Mesendoderm (in vitro differentiated cells): ENCODE measurements at places on chromosomes 3 and 15.

DNA sequence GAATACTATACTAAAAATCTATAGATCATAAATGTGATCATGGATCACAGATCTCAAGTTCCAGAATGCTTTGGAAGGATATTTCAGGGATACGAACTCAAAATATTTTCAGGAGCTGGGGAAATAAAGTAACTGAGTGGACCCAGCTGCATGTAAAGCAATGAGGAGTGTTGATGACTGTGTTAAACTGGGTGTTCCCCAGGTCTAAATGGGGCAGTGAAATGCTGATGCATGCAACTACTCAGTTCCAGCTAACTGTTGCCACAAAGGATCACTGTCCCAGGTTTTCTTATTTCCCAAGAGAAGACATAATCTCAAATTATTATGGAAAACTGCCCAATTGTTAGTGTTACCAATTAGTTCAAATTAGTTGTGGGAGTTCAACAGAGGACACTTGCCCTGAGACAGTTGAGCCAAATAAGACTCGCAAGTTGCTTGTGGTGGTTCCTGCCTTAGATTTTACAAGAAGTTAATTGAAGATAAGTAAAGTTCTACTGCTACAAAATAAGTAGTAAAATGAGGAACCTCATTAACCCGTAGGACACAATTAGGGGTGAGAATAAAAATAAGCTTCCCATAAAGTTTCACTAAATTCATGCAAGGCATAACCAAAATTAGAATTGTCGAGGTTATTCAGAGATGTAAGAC, 66.3 kb upstream of the IL12A start:
- no peak for DNase-seq

DNA sequence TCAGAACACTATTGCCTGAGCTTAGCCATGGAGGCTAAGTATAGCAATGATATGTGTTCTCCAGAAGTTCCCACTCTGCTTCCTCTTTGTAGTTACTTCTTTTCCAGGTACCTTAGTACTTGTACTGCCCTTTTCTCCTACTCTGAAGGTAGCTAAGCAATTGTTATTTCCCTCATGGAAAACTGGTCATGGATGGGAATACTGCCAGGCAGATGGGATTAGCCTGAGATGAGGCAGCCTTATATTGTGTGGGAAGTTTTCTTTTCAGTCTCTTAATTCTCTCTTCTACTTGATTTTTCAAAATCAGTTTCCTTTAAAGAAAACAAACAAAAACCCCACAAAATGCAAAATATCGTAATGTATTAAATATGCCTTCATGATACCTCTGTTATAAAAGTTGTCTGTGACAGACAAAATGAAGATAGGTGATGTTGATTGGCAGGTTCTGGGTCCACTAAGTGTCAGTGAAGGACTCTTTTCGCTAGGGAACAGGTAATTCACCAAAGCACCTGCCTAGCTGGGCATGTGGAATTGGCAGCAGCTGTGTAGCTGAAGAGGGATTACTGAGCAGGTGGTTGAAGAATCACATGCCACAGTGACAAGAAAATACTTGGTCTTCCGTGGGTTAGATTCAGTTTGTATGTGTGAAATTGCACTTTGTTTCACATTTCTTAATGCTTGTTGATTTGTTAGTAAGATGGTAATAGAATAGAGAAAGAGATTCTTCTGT, 4.1 kb downstream of the ZNF609 start:
- no peak for DNase-seq

DNA sequence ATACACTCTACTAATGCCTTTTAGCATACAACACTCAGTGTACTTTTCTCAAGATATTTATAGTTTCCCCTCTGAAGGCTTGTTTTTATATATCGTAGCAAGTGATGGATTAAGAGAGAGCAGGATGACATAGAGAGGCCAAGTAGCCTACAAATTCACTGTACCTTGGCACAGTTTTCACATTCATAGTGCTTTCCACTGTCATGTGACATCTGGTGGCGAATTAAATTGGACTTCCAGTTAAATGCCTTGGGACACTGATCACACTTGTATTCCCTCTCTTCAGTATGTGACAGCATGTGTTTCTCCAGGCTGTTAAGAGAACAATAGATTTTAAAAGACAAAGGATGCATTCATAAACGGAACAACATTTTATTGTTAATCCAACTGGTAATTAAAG, 541.1 kb downstream of the MECOM start:
- no peak for DNase-seq

GRCh38 chr3:188854772-188855149, 317.0 kb upstream of the TPRG1 start:
- no peak for DNase-seq

- DNase-seq: no peak
Measured at GRCh38 chr3:114756506-114757279, 390.4 kb downstream of the ZBTB20 start.
